Right ventricle myocardium inferior (tissue), 1 donor: ENCODE measurements at places on chromosomes 6 and 20. TPM values are rescaled to one million over a fixed set of nuclear protein-coding genes. Genes with fewer than 3 reads are reported as not detected.

ZSCAN16 gene
- total RNA-seq: 2.2 TPM

RRAGD gene
- 126 TPM for total RNA-seq

GNRH2 gene
- total RNA-seq: not detected

GRCh38 chr6:107444277-107444676, 15.1 kb downstream of the PDSS2 start:
- DNase-seq: no peak

GRCh38 chr6:105468850-105469249, 66.0 kb upstream of the PREP start:
- no peak for DNase-seq

DNA sequence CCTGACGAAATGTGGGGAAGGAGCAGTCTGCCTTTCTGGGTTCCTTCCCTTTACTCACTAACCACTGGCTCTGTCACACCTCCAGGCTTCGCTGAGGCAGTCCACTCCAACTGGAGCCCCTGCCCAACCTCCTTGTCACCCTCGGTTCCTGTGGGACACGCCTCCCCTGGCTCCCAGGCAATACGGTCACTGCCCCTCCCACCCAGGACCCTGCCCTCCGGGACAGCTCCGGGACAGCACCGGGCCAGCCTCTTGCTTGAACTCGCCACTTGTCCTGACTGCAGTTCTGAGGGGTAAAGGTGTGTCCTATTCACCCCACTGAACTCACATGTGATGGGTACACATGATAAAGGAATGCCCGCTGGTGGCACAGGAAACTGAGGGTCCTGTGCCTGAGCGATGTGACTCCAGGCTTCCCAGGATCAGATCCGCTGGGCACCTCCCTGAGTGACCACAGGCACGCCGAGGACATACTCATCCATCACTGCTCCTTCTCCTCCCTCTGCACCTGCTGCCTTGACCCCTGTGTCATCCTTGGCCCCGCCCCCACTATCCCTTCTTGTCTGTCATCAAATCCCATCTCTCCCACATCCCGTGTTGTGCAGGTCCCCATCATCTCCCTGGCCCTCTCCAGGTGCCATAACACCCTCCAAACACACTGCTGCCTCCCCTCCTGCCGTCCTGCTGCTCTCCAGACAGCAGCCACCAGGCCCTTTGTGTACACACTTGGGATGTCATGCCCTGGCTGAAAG, 7.9 kb downstream of the SDCBP2 start:
- no peak for DNase-seq

GRCh38 chr20:6311841-6312655, 189.2 kb upstream of the FERMT1 start:
- no peak for DNase-seq

DNA sequence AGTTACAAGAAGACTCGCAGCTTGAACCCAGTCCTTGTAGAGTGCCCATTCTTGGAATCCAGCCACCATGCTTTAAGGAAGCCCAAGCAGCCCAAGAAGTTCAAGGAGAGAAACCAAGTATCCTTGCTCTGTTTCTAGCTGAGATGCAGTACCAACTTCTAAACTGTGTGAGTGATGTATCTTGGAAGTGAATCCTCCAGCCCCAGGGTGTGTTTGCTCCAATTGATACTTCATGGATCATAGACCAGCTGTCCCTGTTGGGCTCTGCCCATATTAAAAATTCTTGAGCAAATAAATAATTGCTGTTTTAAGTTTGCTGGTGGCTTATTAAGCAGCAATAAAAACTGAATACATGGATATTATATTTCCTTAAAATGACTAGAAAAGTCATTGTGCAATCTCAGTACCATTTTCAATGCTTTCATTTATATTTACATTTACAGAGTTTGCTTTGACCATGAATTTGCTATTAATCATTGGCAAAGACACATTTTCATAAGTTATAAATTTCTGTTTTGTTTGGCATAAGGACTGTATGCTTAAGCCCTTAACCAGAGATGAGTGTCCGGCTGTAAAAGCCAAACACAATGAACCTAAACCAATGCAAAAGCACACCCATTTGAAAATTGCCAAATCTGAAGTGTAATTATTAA, 9.2 kb downstream of the SPTLC3 start:
- DNase-seq: no peak

DNA sequence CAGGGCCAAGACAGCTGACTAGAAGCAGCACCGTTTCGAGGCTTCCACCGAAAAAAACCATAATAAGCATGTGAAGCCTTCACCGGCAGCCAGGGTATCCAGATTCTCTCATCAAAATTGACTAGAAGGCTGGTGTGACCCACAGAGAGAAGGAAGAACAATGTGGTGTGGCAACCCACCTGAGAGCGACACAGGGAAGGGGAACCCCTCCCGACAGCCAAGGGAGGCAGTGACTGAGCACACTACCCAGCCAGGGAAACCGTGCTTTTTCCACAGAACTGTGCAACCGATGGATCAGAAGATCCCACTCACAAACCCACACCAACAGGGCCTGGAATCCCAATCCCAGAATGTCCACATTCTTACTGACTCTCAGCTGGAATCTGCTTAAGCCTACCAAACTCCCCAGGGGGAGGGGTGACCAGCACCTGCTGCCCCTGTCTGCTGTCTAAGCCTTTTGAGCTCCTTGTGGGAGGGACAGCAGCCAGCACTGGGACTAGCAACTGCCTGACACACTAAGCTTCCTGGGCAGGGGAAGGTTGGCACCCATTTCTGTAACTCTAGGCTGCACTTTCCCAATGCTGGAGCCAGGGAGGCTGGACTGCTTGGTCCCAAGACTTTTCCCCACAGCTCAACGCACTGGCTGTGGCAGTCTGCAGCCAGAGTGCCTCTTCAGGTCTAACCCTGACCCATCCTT, 231.9 kb upstream of the FAM83B start:
- no peak for DNase-seq

- peak; percentile 77 for DNase-seq
Observed at GRCh38 chr20:44388466-44389023, 33.0 kb downstream of the HNF4A start.

HLA-A gene
- total RNA-seq: 249 TPM

ENPP1 gene
- 1.7 TPM for total RNA-seq

GRCh38 chr6:43454696-43455530, 435 bp downstream of the DLK2 start:
- peak; percentile 93 for DNase-seq

FAXC gene
- not detected for total RNA-seq

FERMT1 gene
- 1.5 TPM for total RNA-seq

DNA sequence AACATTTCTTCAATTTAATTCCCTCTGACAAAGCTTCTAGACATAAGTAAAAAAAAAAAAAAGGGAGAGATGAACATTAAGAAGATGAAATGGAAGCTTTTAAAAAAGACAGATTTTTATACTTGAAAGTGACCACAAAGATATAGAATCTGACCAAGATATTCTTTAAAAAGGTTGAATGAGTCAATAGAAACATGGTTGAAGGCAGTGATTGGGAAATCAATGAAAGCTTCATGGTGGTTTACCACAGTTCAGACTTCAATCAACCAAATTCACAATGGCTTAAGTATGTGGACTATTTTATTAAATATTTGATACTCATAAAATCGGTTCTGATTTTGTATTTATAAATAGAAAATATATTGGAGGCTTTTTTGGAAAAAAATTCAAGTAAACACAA, 248.4 kb upstream of the HSF2 start:
- DNase-seq: no peak

DNA sequence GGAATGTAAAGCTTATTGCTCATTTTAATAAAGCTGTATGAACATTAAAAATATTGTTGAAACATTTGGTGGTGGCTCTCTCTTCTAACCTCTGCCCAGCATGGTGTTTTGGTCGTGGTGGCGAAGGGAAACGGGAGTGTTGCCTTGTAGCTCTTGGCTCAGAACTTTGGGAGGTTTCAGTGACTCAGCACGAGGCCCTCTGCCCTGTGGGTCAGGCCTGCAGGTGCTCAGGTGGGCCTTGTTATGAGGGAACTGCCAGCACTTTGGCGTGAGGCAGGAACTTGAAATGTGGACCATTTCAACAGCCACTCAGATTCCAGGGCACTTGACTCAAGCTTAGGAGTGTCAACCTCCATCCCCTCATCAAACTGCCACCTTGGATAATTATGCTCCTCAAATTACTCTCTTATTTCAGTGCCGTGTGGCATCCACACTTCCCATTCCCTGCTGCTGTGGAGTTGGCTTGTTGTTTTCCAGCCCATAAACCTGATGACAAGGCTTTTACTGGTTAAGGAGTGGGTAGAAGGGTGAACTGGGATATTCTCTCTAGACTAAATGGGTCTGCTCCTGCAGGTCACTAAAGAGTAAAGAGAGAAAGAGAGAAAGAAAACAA, 36.3 kb downstream of the PRDM1 start:
- no peak for DNase-seq

DNA sequence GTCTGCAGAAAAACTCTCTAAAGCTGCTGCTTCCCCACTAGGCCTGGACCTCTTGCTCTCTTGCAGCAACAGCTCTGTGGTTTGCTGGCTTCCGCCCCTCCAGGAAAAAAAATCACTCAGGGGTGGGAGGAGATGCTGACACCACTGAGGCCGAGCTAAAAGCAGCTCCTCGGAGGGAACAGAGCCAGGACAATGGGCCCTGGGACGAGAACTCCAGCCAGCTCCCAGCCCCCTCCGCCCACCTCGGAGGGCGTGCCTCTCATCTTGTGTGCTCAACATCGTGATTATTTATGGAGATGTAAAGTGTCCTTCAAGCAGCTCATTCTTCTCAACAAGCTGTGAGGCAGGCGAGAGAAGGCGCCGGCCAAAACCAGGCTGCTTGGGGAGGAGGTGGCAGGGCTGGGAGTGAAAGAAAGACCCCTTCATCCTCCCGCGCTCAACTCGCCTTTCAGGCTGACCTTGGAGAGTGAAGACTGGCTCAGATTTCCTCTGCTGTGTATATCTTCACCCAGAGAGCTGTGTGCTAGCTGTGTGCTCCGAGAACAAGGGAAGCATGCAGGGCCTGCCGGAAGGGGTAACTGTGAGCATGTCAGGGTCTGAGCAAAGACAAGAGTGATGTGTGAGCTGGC, 53.5 kb upstream of the LRFN2 start:
- no peak for DNase-seq

DNA sequence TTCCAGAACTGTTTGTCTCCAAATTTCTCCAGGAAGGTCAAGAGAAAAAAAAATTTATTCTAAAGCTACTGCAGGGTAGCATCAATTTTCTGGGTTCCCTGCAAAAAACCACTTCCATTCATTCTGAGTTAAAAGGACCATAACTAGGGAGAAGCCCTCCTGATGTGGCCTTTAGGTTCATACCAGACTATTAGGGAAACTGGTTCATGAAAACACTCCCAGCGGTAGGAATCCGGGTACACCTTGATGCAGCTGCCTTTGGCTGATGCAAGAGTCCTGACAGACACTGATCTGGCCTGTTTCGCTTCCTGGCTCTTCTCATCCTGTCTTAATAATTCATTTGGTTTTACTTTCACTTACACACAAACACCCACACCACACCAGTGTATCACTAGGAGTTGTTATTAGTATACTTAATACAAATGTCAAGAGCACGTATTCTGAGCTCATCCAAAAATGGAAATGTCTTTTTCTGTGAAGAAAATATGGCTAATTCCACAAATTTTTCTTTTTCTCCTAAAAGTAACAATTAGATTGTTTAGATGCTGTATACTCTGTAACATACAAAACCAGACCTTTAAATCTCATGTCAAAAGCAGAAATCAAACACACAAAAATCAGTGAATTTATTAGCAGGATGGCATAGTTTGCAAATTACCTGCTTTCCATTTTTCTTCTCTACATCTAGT, 38.4 kb upstream of the ARHGAP18 start:
- DNase-seq: no peak

CRISP3 gene
- total RNA-seq: not detected

BCAS1 gene
- not detected for total RNA-seq

GRCh38 chr6:110356778-110357177, 1.4 kb downstream of the METTL24 start:
- DNase-seq: no peak

DNA sequence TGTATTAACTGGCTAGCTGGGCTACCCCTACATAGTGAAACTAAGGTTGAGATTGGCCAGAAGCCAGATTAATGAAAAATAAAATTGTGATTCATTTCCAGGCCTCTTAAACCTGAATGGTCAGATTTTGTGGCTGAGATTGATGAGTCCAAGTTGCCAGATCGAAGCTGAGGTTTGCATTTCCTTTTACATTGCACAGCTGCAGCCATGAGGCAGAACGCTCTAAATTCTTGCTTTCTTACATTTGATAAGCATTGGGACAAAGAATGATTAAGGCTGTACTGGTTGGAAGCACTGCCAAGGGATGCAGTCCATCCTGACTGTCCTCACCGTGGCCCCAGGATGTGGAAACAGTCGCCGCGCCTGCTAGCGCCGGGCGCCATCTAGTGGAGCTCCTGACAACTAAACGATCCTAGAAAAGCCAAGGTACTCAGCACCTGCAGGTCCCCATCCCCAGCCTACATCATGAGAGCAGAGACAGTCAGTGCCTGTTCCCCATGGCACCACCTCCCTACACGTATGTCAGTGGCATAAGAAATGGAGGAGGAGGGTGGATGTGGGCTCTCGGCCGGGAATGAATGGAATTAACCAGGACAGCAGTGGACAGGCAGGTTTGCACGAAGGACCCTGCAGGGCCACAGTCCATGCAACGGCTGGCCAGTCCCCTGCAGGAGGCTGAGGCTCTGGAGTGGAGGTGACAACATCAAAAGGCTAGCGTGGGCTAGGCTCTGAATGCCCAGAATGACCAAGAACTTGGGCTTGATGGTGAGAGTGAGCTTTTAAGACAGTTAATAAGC, 19.0 kb downstream of the PXDC1 start:
- peak; percentile 87 for DNase-seq

- no peak for DNase-seq
Observed at GRCh38 chr6:149223120-149223903, 94.2 kb upstream of the TAB2 start.

ETV7 gene
- 0.38 TPM for total RNA-seq

FOXA2 gene
- total RNA-seq: not detected

DNA sequence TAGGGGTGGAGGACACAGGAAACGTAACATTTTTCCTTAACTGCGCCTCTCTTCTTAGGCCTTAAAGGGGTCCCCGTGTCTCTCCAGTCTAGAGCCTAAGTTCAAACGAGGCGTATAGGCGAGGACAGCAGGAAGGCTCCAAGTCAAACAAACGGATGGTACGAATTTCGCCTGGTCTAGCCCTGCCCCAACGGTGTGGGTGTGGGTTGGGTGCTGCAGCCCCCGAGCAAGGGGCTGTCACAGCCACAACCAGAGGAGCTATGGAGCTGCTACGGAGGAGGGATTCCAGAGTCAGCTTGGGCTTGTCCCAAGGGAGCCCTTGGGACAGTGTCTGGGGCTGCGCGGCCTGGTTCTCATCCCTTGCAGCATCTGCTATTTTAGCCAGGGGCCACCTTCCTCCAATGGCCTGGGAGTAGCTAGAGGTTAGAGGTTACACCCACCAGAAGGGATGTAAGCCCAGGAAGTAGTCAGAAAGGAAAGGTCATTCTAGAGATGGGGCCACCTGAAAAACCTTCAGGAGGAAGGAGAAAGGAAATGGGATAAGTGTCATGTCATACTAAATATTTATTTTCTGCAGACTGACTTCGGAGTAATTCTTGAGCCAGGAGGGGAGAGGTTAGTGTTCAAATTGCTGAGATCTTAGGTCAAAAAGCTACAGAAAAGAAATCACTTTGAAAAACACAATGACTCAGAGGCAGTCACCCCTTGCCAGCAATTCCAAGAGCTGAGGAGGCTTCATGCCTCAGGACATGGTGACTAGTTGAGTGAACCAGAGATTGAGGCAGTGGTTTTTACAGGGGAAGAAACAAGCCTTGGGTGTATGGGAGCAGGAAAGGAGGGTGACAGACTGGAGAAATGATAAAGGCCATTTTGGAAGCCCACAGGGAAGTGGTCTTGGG, 21.7 kb downstream of the VPS52 start:
- no peak for DNase-seq

EMILIN3 gene
- total RNA-seq: 6.6 TPM
